Spleen (tissue), 13 donors: ENCODE measurements at places on chromosomes 4 and X. TPM values are rescaled to one million over a fixed set of nuclear protein-coding genes. Genes with fewer than 3 reads are reported as not detected.

DNA sequence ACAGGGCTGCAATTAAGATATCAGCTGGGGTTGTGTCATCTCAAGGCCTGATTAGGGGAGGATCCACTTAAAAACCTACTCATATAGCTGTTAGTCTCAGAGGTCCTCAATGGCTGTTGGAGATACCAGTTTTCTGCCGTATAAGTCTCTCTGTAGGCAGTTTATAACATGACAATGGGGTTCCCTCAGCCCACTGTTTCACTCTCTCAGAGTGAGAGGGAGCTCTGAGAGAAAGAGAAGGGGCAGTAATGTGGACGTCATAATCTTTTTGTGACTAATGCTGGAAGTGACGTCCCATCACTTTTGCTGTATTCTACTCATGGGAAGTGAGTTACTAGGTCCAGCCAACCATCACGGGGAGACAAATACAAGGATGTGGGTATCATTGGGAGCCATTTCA is 70.3 kb downstream of the STIM2 start:
- H3K4me3 ChIP-seq = no peak overlapping the region
- no peak for DNase-seq
- H3K36me3 ChIP-seq = no peaks in the 10 kb centered on the region
- H3K27ac ChIP-seq = no peak overlapping the region
- no peaks in the 10 kb centered on the region for H3K27me3 ChIP-seq

DNA sequence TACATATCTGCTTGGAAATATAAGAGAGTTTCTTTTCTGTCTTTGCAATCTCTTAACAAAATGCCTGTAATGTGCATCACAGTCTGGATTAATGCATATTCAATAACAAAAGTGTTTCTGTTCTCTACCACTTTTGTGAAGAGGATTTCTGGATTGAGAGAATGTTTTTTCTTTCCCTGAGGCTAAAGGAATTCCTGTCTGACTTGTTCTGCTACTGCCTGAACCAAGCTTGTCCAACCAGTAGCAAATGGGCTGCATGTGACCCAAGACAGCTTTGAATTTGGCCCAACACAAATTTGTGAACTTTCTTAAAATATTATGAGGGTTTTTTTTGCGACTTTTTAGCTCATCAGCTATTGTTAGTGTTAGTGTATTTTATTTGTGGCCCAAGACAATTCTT is 1133.9 kb downstream of the SH3BGRL start:
- DNase-seq = no peak
- no peak overlapping the region for H3K4me3 ChIP-seq
- H3K27ac ChIP-seq = no peak overlapping the region
- H3K27me3 ChIP-seq = no peaks in the 10 kb centered on the region
- H3K4me1 ChIP-seq = no peaks in the 10 kb centered on the region

- no peaks in the 10 kb centered on the region for H3K27me3 ChIP-seq
- no peak for DNase-seq
- no peak overlapping the region for H3K27ac ChIP-seq
- no peak overlapping the region for H3K4me3 ChIP-seq
- no peaks in the 10 kb centered on the region for H3K4me1 ChIP-seq
Measured at GRCh38 chr4:118158763-118159375, 124.6 kb downstream of the NDST3 start.

GRCh38 chr4:159273141-159273438 is 170.2 kb downstream of the RAPGEF2 start:
- H3K27ac ChIP-seq = peak overlapping the region; percentile 73
- no peak for DNase-seq
- no peaks in the 10 kb centered on the region for H3K36me3 ChIP-seq
- no peak overlapping the region for H3K4me3 ChIP-seq

- no peaks in the 10 kb centered on the region for H3K27me3 ChIP-seq
- H3K36me3 ChIP-seq = no peaks in the 10 kb centered on the region
- peak overlapping the region; percentile 57 for H3K27ac ChIP-seq
- H3K4me3 ChIP-seq = no peak overlapping the region
Measured at GRCh38 chrX:12843668-12844279, 23.1 kb upstream of the TLR7 start.

PCDH10 gene
- total RNA-seq = 0.06 TPM

RAB33A gene
- 4.1 TPM for total RNA-seq

PNMA6F gene
- total RNA-seq = not detected

GRCh38 chr4:80138551-80139538 is 58.5 kb upstream of the PRDM8 start:
- peak; percentile 49 for DNase-seq
- H3K4me3 ChIP-seq = no peak overlapping the region
- peak overlapping the region; percentile 3 for H3K27ac ChIP-seq
